ENCODE measurements at places on chromosomes 16 and 17.

GRCh38 chr17:17401271-17401781 lies 75.5 kb upstream of the MED9 start:
- DNase-seq, result no peak

- DNase-seq, result no peak
Observed at GRCh38 chr16:21598206-21598605, 1.2 kb upstream of the METTL9 start.

DNA sequence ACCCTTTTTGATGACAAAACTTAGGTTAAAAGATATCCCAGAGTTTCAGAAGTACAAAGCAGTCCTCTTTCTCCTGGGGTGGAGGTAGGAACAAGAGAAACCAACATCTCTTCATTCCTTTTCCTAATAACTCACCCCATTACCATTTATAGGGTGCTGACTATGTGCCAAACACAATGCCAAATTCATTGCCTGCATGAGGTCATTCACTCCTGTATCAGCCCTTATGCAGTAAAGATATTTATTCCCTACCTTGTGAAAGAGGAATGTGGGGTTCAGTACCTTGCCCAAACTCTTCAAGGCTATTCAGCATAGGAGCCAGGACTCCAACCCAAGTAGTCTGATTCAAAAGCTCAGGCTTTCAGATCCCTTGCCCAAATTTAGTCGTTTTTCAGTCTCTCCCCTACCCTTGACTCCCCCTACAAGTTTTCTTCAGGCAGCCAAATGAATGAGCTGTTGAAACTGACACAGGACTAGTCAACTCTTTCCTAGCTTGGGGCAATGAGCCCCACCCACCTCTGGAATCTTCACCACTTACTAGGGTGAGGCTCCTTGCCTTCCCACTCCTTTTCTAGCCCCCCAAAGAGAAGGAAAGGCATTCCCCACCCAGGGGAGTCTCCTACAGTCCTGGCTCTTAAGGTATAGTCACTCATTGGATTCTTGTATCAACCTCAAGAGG lies 5.9 kb downstream of the KRT14 start:
- no peak for DNase-seq

GRCh38 chr17:80709090-80709695 lies 164.6 kb downstream of the RPTOR start:
- no peak for DNase-seq

DNA sequence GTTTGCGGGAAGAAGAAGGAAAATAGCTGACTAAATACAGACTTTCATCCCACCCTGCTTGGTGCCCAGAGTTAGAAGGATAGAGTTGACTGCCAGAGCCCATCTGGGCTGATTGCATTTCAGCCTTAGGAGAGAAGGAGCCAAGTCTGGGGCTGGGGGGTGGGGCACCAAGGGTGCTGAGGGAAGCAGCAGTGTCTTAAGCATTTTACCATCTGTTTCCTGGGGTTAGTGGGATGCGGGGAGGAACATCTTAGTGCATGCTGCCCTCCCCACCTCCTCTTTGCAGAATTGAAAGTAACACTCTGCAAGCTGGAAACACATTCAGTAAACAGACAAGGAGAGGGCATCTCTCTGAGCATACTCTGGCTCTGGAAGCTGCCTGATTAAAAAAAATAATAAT lies 1.5 kb upstream of the ARL5C start:
- DNase-seq, result peak; percentile 18

GRCh38 chr16:53055541-53056391 lies 975 bp downstream of the CHD9 start:
- DNase-seq, result peak; percentile 18

GRCh38 chr17:17300624-17301568 lies 2.3 kb upstream of the NT5M start:
- peak; percentile 54 for DNase-seq

- DNase-seq, result no peak
Observed at GRCh38 chr17:77563439-77564102, 394.9 kb upstream of the TNRC6C start.

- peak; percentile 62 for DNase-seq
Observed at GRCh38 chr17:42531455-42532354, 4.3 kb upstream of the NAGLU start.

GRCh38 chr17:66348584-66349165 lies 46.3 kb downstream of the PRKCA start:
- no peak for DNase-seq

- DNase-seq, result no peak
Observed at GRCh38 chr16:15573274-15573895, 69.6 kb downstream of the MARF1 start.

GRCh38 chr17:74545843-74546230 lies at the start of gene CD300C:
Gene CD300C, minus strand, starts transcription at chr17:74546115. Its CDS starts 333 bp downstream, at chr17:74545782.
- DNase-seq, result peak; percentile 15

- DNase-seq, result peak; percentile 78
Observed at GRCh38 chr16:57530104-57530521, 6.3 kb downstream of the CCDC102A start.

- DNase-seq, result no peak
Observed at GRCh38 chr17:62941358-62941991, 24.6 kb upstream of the TANC2 start.

DNA sequence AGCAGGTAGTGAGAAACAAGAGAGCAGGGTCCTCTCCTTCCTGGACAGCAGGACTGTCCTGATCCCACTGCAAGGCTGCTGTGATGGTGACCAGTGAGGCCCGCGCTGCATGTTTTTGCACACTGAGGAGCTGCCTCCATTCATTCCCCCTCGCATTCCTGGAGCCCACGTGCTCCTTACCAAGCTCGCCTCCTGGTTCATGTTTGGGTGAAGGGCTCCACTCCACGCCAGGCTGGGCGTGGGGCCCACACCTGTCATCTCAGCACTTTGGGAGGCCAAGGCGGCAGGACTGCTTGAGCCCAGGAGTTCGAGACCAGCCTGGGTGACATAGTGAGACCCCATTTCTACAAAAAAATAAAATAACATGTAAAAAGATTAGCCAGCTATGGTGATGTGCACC lies 15.4 kb upstream of the FASN start:
- no peak for DNase-seq

- no peak for DNase-seq
Observed at GRCh38 chr16:20928774-20929411, 28.3 kb downstream of the LYRM1 start.

GRCh38 chr16:48366165-48367093 lies 18.8 kb downstream of the SIAH1 start:
- peak; percentile 66 for DNase-seq

- DNase-seq, result no peak
Observed at GRCh38 chr17:62708587-62708986, 81.1 kb downstream of the MRC2 start.

DNA sequence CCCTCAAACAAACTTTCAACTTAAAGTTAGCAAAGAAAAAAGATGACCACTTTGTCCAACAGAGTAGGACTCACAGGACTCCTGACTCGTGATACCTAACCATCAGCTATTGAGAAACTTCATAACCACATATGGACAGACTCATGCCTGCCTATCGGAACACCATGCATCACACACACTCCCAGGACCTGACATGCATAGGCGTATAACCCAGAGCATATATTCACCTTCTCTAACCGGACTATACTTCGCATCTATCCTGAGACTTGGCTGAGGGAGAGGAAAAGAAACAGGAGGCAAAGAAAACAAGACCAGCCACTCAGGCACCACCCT lies 2.2 kb downstream of the PIP4K2B start:
- DNase-seq, result no peak

GRCh38 chr17:8918807-8919465 lies 46.6 kb downstream of the PIK3R5 start:
- DNase-seq, result no peak

DNA sequence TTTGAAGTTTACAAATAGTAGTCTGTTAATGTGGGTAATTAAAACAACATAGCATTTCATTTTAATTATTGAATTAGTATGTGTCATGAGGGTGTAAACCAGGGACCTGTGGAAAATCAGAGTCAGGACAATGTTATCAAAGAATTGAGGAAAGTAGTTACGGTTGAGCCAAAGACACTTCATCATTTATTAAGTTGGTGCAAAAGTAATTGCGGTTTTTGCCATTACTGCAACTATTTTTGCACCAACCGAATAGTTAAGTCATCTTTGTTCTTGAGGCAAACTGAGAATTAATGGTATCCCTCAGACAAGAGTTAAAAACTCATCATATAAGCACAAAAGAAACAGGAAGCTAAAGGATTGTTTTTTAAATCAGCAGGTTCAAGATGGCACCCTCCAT lies 593.7 kb downstream of the KCNJ2 start:
- no peak for DNase-seq

DNA sequence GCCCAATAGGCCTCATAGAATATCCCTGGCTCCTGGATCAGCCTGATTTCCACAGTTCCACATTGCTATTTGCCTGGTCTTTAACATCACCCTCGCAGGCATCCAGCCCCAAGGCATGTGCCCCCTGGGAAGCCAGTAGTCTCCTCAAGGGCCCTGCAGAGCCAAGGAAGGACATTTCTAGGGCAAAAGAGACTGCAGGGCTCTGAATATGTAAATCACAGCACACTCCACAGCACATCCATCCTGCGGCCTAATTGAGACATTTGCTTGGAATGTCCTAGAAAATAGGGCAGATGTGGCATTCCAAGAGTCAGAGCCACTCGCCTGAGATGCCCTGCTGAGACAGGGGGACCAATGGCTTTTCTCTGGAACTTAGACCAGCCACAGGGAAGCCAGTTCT lies 11.4 kb upstream of the C16orf78 start:
- no peak for DNase-seq

DNA sequence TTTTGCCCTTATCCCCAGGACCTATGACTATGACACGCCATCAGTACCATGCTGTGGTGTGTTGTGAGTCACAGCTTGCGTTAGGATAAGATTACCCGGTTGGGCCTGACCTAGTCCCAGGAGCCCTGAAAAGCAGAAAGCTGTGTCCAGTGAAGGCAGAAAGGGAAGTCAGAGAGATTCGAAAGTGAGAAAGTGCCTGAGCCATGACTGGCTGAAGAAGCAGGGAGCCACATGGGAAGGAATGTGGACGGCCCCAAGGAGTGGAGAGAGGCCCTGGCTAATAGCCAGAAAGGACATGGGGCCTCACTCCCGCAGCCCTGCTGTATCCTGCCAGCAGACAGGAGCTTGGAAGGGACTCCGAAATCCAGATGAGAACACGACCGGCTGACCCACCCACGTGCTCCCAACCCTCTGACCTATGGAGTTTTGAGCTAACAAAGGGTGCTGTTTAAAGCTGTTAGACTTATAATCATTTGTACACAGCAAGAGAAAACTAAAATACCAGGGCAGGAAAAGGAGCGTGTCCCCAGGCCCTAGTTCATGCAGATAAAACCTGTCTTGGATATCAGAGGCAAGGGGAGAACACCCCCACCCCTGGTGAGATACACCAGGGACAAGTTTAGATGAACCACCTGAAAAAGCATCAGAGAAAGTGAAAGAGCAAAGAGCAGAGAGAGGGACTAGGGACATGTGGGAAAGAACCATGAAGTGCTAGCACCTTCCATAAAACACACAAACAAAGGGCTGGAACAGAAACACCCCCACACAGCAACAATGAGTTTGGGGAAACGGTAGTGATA lies 115.3 kb downstream of the SLC39A11 start:
- DNase-seq, result no peak

DNA sequence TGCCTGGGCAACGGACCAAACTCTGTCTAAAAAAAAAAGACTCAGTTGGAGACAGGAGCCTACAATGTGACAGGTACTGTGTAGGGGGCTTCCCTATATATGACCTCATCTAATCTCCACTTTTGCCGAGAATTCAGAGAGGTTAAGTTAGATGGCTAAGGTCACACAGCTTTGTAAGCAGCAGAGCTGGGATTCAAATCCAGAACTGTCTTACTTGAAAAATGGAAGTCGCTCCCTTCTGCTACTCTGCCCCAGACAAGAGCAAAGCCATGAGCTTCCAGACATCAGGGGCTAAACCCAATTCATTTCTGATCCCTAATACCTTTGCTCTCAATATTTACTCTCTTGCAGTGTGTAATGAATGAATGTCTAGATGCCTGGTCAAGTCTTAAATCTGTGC lies 41.5 kb upstream of the ABCC12 start:
- no peak for DNase-seq

- no peak for DNase-seq
Observed at GRCh38 chr16:56415875-56416274, 9.5 kb downstream of the AMFR start.

GRCh38 chr17:13428611-13429042 lies 173.1 kb downstream of the HS3ST3A1 start:
- DNase-seq, result no peak

DNA sequence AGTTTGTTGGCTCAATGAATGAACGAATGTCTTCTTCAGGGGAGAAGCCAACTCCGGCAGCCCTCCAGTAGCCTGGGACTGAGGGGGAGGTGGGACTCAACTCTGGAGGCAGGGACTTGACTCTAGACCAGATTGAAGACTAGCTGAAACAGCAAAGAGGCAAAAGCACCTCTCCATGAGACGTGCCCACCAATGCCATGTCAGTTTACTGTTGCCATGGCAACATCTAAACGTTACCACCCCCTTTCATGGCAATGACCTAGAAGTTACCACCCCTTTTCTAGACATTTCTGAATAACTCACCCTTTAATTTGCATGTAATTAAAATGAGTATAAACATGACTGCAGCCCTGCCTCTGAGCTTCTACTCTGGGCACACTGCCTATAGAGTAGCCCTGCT lies 91.8 kb downstream of the ASIC2 start:
- no peak for DNase-seq

DNA sequence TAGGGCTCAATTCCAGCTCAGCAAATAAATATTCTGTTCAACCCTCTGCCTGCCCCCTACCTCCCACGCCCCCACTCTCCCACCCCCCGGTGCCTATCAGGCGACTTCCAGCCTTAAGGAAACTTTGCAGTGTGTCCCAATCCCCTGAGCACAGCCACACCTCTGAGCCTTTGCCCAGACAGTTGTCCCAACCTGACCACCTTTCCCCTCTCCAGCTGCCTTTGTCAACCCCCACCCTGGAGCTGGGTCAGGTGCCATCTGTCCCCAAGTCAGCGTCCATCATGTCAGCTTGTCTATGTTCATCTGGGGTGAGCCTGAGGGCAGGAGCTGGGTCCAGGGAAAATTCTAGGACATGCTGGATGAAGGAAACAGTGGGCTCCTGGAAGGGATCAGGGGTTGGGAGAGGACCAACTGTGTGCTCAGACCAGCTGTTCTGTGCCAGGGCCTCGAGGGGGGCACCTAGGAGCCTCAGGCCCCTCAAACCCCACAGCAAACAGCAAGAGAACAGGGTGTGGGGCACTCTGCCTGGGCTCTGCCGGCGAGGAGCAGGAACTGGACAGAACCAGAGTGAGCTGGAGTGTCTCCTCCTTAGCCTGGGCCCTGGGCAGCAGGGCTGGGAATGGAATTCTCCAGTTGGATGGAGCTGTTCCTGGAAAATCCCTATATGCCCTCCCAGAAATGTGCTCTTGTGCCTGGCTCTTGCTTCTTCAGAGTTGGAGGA lies 17.8 kb downstream of the CDH16 start:
- DNase-seq, result no peak

- DNase-seq, result no peak
Observed at GRCh38 chr16:59500601-59501000, 766.5 kb upstream of the GOT2 start.
